ENCODE measurements at places on chromosomes 7 and 10. TPM values are rescaled to one million over a fixed set of nuclear protein-coding genes. Genes with fewer than 3 reads are reported as not detected.

The NEUROD6 gene
- not detected for total RNA-seq

The SPDYE8 gene
- total RNA-seq = not detected

The PHYHIPL gene
- not detected for total RNA-seq

The WEE2 gene
- 0.32 TPM for total RNA-seq

The CEP55 gene
- 35.0 TPM for total RNA-seq

The TEX36 gene
- total RNA-seq = not detected

The GNGT1 gene
- total RNA-seq = not detected

The GIMAP6 gene
- total RNA-seq = not detected

The UTF1 gene
- not detected for total RNA-seq

The CDC14C gene
- total RNA-seq = under 0.01 TPM

The PPP1R17 gene
- total RNA-seq = not detected

The AOAH gene
- not detected for total RNA-seq

The RASSF4 gene
- 6.8 TPM for total RNA-seq

The EPO gene
- total RNA-seq = not detected

The FAM237B gene
- total RNA-seq = not detected

The TRIM4 gene
- 27.2 TPM for total RNA-seq

The FKBP6 gene
- not detected for total RNA-seq

The VWDE gene
- not detected for total RNA-seq

The TLX1 gene
- total RNA-seq = not detected

The C10orf105 gene
- total RNA-seq = not detected

The CALHM1 gene
- not detected for total RNA-seq

The TMEM229A gene
- total RNA-seq = not detected

The HOXA4 gene
- total RNA-seq = 0.97 TPM

The C7orf57 gene
- total RNA-seq = under 0.01 TPM

The SPDYE16 gene
- not detected for total RNA-seq

The CACNB2 gene
- total RNA-seq = 1.3 TPM

The CHST15 gene
- total RNA-seq = 16.4 TPM

The TMEM213 gene
- total RNA-seq = not detected

The CDHR1 gene
- 0.43 TPM for total RNA-seq

The GRID2IP gene
- not detected for total RNA-seq

The ZNF212 gene
- 6.5 TPM for total RNA-seq

The SMKR1 gene
- total RNA-seq = not detected

The FAM25A gene
- not detected for total RNA-seq

The FGL2 gene
- total RNA-seq = 0.86 TPM

The TRIM73 gene
- 0.86 TPM for total RNA-seq

The SRRM3 gene
- 0.64 TPM for total RNA-seq

The SOSTDC1 gene
- total RNA-seq = not detected

The CPA2 gene
- 0.32 TPM for total RNA-seq

The EGFR gene
- 98.9 TPM for total RNA-seq

The LRRC27 gene
- 11.0 TPM for total RNA-seq

The CBX3 gene
- total RNA-seq = 134 TPM

Data from fibroblast of villous mesenchyme (primary cell).